Stimulated activated CD4-positive, alpha-beta T cell treated with anti-CD3 and anti-CD28 coated beads, Interleukin-15, amount 100 ng/mL, for 48 hours (primary cell): ENCODE measurements at places on chromosomes 3 and 15.

DNA sequence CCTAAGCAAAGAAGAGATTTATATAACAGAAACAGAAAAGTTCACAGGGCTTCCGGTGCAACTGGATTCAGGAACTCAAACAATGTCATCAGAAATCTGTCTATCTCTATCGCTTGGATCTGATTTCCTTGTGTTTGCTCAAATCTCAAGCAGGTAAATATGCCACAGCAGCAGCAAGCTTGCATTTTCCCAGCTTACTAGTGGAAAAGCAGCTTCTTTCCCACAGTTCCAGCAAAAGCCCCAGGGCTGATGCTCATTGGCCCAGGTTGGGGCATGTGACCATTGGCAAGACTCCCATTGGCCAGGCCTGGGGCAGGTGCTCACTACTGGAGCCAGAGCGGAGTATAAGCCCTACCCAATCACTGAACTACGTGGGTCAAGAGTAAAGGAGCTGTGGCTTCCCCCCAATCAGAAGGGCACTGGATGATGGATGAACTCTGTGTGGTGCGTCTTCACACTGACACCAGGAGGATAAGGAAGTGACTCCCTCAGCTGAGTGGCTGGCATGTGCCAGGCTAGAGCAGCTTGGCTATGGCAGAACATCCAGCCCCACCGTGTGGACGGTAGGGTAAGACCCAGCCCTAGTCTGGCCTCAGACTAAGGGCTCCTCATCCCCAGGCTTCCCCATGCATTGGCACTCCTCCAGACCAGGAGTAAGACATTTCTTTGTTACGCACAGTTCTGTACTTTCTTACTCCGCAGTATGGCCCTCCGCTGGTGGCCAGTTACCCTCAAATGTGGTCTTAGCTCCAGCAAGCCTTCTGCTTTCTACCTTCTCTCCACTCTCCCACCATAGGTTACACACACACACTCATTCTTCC, 13.1 kb upstream of the VIPR1 start:
- no peak for DNase-seq

DNA sequence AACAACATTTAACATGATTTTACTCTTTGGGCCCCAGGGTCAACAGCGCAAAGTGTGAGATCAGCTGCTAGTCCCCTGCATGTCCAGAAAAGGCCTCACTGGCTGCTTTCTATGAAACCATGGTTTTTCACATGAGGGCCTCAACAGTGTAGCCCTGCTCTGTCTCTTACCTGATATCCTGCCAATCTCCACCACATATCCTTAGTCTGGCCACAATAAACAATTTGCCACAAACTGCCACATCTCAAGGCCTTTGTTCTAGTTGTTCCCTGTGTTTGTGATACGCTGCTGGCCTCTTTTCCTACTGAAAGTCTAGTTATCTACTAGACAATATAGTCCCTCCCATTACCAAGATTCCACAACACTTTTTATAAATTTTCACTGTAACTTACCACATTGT, 17.7 kb downstream of the VPS39 start:
- DNase-seq = no peak

DNA sequence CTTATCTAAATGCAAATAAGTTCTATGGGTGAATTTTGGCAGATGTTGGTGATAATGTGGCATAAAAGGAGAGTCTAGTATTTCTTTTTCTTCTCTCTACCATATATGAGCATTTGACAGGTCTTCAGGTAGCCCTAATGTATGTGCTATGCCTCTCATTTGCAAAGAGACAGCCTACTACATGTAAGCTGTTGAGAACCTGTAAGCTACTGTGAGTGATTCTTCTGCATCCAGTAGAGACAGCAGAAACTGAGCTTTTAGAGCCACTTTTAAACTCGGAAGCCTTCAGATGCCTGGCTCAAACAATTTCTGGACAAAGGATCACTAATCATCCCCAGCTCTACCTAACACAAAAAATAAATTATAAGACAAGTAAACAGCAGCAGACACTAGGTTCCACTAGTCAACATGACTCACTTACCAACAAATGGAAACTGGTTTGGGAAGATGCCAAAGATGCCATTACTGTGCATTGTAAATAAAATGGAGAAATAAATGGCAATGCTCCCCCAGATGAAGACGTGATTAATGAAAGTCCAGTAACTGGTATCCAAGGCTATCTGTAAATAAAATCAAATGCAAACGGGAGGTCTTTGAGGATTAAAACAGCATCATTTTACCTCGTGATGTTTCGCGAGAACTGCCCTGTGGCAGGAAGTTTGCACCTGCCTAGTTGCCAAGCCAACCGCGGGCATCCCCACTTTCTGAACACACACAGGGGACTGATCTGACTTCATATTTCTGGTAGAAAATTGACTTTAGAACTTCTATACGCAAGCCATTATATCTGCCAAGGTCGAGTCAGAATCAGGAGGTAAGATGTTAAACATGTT, 245.3 kb downstream of the DTWD1 start:
- DNase-seq = no peak

- DNase-seq = no peak
Measured at GRCh38 chr3:111326144-111326995, 215.6 kb upstream of the CD96 start.

GRCh38 chr3:22284559-22284958, 533.5 kb upstream of the ZNF385D start:
- DNase-seq = no peak

GRCh38 chr3:126509597-126510307, 7.8 kb downstream of the UROC1 start:
- no peak for DNase-seq

- DNase-seq = no peak
Measured at GRCh38 chr3:51657234-51657633, 13.8 kb upstream of the TEX264 start.

- no peak for DNase-seq
Measured at GRCh38 chr3:176428552-176428951, 768.7 kb downstream of the TBL1XR1 start.

- no peak for DNase-seq
Measured at GRCh38 chr3:39541917-39542329, 74.4 kb downstream of the MOBP start.

GRCh38 chr15:48120745-48121144, at the start of gene SLC24A5:
Gene SLC24A5 (plus strand): TSS chr15:48120990. CDS start chr15:48121045, 55 bp downstream.
- no peak for DNase-seq

- no peak for DNase-seq
Measured at GRCh38 chr3:164459521-164460151, 618.7 kb downstream of the SI start.

DNA sequence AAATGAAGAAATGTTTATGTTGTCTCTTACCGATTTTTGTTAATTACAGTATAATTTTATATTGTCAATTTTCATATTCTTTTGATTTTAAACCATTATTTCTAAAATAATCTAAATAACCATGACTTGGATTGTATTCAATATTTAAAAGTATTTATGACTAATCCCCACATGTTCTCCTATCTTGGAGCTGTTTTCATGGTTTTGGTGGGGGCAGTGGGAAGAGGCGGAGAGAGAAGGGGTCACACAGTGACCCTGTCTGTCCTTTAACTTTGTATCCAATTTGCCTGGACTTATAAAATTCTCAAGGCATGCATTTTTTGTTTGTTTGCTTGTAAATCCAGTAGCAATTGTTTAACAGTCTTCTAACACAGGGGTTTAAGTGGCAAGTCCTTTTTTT, 407.4 kb downstream of the NTRK3 start:
- no peak for DNase-seq
